ENCODE measurements at places on chromosomes 6 and 20.

- DNase-seq, result no peak
Measured at GRCh38 chr6:79941489-79942151, 5.7 kb downstream of the ELOVL4 start.

DNA sequence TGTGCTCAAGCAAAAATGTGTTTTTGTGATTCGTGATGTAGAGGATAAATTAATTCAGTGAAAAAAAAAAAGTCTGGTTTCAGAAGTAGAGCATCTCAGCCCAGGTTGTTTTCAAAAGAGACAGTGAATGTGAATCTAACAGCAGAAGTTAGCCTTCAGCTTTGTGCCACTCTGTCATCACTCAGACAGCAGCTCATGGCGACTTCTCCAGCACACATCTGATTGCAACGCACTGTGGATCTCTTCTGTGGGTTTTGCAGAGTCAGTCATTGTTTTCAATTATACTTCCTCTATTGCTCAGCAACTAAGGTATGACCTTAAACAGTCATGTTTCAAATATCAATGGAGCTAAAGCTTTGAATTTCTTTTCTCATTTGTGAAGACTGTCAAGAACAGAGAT lies 335.5 kb upstream of the POU3F2 start:
- DNase-seq, result peak; percentile 27

DNA sequence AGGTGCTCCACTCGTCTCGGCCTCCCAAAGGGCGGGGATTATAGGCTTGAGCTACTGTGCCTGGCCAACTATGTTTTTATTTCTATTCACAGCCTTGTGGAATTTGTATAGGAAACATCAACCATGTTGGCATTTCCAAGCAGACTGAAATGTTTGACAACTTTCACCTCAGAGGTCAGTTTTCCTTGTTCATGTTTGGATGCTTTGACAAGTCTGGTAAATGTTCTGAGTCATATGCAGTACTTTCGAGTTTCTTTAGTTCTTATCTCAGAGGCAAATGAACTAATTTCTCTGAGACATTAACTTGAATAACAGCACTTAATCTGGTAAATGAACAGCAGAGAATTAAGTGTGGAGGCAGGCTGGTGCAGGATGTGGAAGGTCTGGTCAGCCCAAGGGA lies 373.4 kb upstream of the SYNCRIP start:
- no peak for DNase-seq

DNA sequence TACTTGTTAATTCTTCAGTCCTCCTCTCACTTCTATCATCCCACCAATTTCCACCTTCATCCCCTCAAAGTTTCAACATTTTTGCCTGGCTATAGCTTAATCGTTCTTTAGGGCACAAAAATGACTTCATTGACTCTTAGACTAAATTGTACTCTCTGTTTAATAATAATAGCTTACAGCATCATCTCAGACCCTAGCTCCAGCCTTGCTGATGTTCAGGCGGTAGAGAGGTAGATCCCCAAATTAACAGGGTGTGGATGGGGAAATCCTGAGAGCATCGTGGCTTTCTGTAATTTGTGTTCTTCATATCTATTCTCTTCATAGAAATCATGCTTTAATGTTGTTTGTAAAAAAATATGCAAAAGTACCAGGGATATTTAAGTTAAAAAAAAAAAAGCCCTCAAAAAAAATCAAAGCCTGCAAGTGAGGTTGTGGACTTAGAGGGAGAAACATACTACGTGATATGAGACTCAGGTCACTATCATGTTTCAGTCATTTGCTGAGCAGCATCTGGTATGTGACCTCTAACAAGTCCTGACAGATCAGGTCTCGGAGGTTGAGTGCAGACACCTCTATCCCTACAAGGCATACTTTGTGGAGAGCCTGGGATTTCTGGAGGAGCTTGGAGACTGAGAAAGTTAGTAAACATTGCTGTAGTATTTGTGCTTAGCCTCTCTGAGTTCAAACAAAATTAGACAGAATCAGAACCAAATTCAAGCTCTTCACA lies 1063.3 kb upstream of the CITED2 start:
- no peak for DNase-seq

- no peak for DNase-seq
Measured at GRCh38 chr20:37574199-37574890, 46.7 kb upstream of the BLCAP start.
